ENCODE measurements at places on chromosomes 3 and 15. TPM values are rescaled to one million over a fixed set of nuclear protein-coding genes. Genes with fewer than 3 reads are reported as not detected.

GRCh38 chr3:11305509-11305908 lies 33.3 kb downstream of the ATG7 start:
- DNase-seq: no peak

DNA sequence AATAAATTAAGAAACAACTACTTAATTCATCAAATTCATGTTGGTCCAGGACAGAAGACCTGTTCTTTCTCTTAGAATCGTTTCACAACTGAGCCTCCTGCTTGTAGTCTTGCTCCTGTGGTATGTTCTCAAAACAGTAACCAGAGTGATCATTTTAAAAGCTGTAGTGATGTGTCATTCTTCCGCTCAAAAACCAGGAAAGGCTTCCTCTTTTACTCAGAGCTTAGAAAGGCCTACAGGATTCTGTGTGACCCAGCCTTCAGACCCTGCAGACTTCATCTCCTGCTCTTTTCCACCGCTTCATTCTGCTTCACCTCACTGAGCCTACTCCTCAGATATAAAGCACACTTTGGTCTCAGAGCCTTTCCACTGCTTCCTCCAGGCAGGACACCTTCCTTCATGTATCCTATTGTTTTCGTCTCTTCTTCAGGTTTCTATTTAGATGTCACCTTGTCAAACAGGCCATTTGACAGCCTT lies 22.7 kb downstream of the ST6GAL1 start:
- no peak for DNase-seq

TERB2 gene
- total RNA-seq: not detected

- DNase-seq: no peak
Observed at GRCh38 chr3:32018757-32019564, 37.4 kb downstream of the ZNF860 start.

Data from spleen (tissue), 13 donors.